ENCODE measurements at places on chromosomes 6 and 20.
A peak's percentile ranks its signal among the peaks of the same experiment; 100 is the strongest.

- DNase-seq: peak; percentile 7
Measured at GRCh38 chr6:137415127-137415833, 78.9 kb downstream of the OLIG3 start.

GRCh38 chr6:45609141-45609638 lies 231.5 kb upstream of the SUPT3H start:
- DNase-seq: no peak

DNA sequence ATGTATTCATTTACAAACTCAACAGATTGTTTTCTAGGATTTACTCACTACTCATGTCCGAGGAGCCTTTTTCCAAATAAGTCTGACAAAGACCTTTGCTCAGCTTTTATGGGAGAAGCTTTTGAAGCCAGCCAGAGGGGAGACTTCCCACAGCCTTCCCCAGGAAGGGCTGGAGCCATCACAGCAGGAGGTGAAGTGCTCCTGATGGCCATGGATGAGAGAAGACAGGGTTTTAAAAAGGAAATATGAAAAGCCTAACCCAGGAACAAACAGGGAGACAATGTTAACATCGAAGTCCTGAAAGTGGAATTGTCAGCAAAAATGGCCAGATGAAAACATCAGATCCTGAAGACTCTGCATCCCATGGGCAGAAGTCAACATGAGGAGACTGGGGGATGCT lies 11.6 kb upstream of the TAGAP start:
- no peak for DNase-seq

DNA sequence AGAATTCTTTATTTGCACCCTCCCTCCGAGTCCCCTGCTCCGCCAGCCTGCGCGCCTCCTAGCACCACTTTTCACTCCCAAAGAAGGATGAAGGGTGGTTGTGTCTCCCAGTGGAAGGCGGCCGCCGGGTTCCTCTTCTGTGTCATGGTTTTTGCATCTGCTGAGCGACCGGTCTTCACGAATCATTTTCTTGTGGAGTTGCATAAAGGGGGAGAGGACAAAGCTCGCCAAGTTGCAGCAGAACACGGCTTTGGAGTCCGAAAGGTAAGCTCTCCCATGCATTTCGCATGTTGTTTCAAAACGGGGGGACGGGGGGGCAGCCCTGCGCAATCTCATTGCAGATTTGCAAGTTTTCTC lies 357 bp downstream of the PCSK2 start:
- DNase-seq: no peak

DNA sequence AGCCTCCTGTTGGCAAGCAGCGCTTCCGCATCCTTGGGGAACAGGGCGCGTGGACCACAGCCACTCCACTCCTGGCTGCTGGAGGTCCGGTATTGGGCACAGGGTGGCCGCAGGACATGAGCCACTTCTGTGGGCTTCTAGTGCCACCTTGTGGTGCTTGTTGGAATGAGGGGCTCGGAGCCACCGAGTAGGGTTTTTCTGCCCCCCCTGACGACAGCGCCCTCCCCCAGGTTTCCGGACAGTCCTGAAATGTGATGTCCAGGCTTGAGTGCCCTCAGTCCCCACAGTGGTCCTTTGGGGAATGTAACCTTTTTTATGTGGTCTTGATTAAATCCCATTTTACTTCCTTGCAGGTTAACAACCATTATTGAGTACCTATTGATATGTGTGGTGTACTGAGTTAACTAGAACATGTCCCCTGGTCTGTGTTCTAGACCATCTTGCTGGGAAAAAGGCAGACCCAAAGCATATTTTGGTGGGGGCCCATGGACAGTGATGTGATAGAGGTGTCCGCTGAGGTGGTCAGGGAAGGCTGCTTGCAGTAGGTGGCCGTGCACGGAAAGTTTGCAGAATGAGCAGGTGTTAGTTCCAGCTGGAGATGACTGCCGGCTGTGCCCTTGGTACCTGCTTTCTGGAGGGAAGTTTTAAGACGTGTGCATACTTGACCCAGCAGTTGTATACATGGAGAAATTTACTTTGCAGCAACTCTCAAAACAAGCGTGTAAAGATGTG lies 70.0 kb downstream of the PTPN1 start:
- DNase-seq: peak; percentile 86

DNA sequence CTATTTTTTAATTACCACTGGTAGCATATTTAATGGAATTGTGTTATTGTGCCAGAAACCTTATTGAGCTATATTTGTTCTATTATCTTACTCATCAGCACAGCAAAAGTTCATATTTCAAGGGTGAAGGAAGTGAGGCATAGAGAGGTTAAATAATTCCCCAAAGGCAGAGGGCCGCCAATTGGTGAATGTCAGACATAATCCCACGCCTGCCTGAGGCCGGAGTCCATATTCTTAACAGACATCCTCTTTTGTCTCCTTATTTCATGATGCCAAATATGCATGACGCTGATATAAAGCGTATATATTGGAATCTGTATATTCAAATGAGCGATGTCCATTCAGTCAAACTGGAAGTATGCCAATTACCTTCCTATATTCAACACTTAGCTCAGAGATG lies 505.0 kb upstream of the SLC35B3 start:
- DNase-seq: no peak

GRCh38 chr20:43034981-43035724 lies 154.6 kb downstream of the PTPRT start:
- DNase-seq: no peak

DNA sequence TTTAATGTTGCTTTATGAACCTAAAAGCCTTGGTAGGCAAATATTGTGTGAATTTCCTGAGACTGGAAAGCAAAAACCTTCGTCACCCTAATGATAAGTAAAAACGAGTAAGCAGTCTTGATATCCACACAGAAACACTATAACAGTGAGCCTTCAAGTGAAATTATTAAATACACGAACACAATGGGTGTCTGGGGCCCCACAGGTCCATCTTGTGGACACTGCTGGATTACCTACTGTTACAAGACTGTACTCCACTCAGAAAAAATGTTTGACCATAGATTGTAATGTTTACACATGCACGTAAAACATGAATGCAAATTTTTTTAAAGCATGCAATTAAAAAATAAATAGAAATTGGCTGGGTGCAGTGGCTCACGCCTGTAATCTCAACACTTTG lies 466.9 kb downstream of the CD83 start:
- no peak for DNase-seq

- DNase-seq: no peak
Measured at GRCh38 chr6:240151-240550, 52.1 kb upstream of the DUSP22 start.

- no peak for DNase-seq
Measured at GRCh38 chr20:61649860-61650162, 397.8 kb downstream of the CDH4 start.

GRCh38 chr6:33018418-33018817 lies 9.0 kb upstream of the HLA-DOA start:
- DNase-seq: no peak

DNA sequence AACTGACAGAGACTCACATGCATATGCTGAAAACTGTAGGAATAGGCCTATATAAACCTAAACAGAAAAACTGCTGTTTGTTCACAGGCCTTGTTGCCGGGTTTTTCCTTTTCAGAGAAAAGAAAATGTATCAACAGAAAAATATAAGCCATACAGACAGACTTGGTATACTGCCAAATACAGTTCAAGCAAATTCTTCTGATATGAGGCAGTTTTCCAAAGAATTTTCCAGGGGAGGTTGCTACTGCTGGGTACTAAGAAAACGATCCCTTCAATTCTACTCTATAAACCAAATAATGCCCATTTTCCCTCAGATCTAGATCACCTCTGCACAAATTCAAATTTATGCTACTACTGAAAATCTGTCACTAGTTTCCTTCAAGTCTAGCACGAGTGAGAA lies 59.4 kb downstream of the ME1 start:
- DNase-seq: no peak

- no peak for DNase-seq
Measured at GRCh38 chr6:13473768-13474165, 13.6 kb downstream of the GFOD1 start.

DNA sequence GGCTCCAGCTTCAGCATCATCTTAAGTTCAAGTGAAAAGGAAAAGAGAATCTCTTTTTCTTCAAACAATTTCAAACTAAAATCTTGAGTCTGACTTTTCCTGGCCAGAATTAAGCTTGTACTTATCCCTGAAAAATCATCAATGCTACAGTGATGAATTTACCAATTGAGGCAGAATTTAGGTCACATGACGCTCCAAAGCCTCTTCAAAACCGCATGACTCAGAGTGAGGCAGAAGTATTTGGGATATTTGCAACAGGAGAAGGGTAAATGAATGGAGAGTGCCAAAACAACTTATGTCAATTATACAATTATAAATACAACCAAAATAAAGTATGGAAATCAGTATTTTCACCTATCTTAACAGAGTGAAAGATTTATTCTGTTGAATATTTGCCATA lies 515.5 kb downstream of the COL12A1 start:
- DNase-seq: no peak

- DNase-seq: peak; percentile 52
Measured at GRCh38 chr20:38228436-38228835, 32.1 kb downstream of the KIAA1755 start.

DNA sequence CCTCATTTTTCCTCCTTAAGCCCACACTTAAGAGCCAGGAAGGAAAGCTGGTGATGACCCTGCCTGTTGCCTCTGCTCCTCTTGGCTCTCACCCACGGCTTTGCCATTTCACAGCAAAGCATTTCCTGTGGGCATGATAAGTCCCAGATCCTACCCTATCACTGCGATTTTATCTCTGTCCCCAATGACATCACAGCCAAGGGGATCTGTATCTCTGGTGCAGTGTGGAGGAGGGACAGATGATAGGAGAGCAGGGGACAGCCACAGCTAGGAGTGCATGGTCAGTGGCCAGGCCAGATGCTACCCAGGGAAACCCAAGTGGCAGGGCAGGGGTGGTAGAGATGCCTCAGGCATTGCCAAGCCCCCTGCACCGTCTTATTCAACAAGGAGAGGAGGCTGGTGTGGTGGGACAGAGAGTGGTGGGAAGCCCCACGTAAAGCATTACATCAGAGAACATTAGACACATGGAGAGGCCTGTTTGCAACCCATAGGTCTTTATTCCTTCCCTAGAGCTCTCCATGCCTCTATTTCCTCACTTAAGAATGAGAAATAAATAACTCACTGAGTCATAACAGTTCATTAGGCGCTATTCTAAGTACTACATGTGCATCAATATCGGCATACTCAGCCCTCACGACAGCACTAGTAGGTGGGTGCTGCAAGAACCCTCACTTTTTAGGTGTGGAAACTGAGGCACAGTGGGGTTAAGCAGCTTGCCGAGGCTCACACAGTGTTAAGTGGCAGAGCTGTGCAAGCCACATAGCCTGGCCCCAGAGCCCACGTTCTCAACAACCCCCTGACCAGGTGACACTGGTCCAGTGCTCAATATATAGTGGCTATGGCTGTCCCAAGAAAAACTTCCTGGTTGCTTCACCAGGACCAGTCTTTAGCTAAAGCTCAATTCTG lies 4.6 kb downstream of the TFEB start:
- no peak for DNase-seq

GRCh38 chr6:16637635-16638034 lies 123.6 kb downstream of the ATXN1 start:
- DNase-seq: no peak

DNA sequence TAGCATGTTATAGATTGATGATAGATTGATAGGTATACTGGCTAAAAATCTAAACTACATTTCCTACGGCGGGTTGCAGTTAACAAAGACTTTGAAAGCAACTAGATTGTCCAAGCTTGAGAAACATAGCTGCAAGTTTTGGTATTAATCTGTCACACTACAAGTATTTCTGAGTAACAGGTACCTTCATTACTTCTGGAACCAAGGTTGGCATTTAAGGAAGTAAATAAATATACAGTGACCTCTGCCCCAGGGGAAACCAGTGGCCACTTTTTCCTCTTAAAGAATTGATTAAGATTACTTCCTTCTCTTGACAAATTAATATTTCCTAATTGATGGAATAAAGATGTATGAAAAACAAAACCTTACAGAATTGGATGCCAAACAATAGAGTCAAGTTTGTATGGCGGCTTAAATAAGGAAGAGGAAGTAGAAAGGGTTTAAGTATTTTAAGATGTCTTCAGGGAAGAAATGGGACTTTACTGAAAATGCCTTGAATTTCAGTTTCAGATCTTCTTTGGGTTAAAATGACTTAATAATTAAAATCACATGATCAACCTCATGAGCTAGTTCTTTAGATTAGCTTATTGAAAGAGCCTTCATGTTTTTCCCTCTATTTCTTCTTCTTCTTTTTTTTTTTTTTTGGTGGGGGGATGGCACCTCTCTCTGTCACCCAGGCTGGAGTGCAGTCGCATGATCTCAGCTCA lies 132.8 kb downstream of the DOK5 start:
- DNase-seq: no peak

GRCh38 chr20:43715044-43715443 lies 11.8 kb downstream of the GTSF1L start:
- DNase-seq: no peak

DNA sequence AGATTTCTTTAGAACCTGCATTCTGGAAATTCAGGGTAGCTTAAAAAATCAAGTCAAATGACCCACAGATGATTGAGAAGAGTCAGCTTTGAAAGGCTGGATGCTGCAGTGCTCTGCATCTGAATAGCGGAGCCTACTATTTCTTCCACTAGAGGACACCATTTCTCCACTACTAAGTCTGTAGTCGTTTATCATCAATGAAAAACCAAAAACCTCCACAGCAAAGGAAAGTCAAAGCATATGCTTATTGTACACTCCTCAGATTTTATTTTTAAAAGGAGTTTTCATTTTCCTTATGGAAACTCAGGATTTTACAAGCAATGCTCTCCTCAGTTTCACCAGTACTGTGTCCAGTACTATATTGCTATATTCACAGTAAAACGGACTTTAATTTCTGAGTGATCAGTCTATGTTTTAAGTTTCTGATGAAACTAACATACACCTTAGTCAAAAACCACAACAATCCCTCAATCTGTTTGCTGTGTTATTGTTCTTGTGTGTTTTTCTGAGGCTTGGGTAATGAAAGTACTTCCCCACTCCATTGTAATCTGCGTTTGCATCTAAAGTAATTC lies 50.5 kb upstream of the ENPP5 start:
- peak; percentile 43 for DNase-seq

DNA sequence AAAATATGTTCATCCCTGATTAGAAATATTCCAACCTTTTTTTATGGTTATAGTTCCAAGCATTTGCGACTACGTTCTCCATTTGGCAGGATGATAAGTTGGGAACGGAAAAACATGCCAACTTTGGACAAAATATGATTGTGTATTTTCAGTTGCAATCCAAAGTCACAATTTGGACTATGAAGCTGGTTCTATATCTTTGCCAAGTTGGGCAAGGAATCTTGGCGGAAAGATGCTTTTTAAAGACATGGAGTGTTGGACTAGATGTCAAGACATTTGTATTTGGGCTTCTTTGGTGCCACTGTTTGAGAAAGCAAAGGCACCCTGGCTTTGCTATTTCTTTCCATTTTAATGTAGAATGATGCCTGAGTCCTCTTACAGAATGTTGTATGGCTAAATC lies 33.3 kb upstream of the JAG1 start:
- DNase-seq: no peak

Measured in T47D (cell line).